Hypothalamus (tissue), 51 donors: ENCODE measurements at places on chromosomes 2 and 18.

GRCh38 chr18:34660572-34660971 lies 49.5 kb upstream of the DTNA start:
- DNase-seq, result no peak

DNA sequence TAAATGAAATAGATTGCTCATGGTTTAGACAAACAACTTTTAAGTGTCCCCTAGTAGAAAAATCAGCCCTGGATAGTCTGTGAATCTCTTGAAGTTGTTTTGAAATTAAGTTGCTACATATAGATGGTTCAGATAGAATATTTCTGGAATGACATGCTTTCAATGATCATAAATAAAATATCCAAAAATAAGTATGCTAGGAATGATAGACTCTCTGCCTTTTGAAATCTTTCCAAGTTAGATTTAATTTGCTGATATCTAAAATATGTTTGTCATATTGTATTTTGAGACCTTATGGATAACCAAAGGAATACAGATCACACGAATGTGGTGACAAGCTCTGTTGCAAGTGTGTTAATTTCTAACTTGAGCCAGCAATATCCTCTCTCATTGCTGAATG lies 488.7 kb downstream of the THSD7B start:
- DNase-seq, result no peak

- no peak for DNase-seq
Measured at GRCh38 chr18:6255116-6255705, 159.5 kb downstream of the L3MBTL4 start.

- no peak for DNase-seq
Measured at GRCh38 chr2:149787206-149787605, 199.6 kb upstream of the MMADHC start.

GRCh38 chr2:176435729-176436128 lies 166.5 kb downstream of the MTX2 start:
- no peak for DNase-seq

DNA sequence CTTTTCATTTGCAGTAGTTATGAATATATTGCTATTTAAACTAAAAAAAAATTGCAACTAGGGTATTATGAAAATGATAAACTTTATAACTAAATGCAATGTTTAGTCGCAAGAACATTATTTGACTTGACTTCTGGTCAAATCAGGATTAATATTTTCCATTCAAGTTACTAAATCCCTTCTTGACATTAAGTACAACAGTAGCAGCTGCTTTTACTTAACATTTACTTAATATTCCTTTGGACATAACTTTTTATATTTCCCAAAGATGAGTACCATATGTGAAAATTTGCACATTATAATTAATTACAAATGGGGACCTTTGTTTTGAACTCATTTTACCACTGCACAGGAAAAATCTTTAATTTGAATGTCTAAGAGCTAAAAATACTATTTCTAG lies 74.0 kb downstream of the PMS1 start:
- DNase-seq, result no peak

DNA sequence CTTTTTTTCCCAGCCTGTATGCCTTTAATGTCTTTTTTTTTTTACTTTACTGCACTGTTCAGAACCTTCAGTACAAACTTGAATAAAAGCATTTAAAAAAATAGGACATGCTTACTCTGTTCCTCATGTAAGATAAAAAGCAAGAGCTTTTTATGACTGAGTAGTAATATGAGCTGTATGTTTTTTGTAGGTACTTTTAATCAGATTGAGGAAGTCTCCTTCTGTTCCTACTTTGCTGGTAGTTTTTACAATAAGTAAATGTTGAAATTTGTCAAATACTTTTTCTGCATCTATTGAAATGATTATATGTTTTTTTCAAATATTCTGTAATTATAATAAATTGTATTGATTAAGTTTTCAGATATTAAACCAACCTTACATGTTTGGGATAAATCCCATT lies 189.8 kb downstream of the FAM210A start:
- DNase-seq, result no peak

DNA sequence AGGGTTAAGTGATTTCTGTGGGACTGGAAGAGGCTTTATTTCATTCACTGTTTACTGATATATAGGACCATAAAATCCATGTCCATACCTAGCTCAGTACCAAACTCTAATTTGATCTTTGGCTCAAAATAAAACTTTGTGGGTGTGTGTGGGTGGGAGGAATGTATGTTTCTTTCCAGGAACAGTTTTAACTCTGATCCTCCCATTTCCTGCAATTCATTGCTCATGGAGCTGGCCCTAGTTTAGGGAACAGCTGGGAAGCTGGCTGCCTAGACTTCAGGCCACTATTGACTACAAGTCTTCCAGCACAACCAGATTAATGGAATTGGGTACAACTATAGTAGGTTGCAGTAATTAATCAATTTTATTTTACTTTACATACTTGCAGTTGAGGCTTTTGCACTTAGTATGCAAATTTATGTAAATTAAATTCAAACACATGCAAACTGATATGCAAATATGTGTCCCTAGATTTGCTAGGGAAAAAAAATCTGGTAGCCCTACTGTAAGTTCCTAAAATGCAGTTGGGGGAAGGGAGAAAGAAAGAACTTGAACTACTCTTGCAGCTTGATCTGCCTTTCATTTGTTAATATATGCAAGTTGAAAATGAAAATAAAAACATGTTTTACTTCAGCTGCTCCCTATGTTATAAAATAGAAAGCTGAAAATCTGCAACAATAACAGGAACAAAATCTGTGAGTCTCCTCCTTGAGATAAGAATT lies 1070.3 kb upstream of the CELF4 start:
- no peak for DNase-seq

DNA sequence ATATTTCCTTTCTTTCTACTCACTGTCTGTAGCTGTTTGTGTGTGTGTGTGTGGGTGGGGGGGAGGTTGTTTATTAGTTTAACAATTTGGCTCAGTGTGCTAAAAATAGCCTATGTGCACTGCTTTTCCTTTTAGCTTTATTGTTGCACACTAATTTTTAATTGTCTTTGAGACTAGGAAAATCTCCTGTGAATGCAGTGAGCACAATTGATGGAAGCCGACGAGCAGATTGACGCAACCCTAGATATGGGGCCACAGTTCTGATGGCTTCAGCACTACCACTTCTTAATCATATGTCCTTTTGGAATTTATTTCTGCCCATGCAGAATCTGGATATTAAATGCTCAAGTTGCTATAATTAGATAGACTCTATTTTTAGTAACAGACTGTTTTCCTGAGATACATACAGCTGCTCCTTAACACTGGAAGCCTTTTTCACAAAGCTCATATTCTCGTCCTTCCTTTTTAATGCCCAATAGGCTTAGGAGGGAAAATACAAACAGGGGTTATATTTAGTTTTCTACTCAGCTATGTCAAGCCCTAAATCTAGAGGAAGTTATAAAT lies 109.1 kb downstream of the IRS1 start:
- DNase-seq, result no peak

DNA sequence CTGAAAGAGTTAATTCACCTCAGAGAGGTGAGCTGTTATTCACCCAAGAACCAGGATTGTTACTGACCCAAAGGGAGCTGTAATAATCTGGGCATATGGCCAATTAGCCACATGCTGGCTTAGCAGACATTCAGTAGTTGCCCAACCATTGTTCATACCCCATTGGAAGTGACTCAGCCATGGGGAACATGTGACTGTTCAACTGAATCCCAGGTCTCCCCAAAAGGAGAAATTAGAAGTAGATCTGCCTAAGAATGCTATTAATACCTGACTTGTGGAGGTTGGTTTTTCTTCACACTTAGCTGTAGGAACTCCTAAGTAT lies 272.6 kb upstream of the UBE2E3 start:
- DNase-seq, result no peak

DNA sequence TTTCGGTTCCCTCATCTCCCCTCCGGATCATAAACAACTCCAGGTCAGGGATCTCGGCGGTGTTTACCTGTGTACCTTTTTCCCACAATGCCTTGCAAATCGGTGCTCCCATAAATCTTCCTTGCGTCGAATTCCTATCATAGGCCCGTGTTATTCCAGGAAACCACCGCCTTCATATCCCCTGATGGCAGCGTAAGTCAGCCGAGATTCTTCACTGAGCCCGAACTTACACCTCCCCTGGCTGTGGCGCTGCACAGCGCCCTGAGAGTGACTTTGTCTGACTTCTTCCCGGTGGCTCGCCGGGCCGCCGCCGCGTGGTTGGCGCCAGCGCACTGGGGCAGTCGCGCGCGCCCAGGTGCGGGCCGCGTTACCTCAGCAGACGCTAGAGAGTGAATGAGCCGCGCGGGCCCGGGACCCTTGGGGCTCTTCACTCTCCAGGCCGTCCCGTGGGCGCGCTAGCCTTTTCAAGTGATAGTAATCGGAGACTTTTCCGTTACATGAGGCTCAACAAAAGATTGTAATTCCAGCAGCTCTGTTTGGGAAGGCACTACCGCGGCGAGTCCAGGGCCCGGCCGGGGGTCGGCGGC lies 101.6 kb downstream of the SPTBN1 start:
- no peak for DNase-seq

DNA sequence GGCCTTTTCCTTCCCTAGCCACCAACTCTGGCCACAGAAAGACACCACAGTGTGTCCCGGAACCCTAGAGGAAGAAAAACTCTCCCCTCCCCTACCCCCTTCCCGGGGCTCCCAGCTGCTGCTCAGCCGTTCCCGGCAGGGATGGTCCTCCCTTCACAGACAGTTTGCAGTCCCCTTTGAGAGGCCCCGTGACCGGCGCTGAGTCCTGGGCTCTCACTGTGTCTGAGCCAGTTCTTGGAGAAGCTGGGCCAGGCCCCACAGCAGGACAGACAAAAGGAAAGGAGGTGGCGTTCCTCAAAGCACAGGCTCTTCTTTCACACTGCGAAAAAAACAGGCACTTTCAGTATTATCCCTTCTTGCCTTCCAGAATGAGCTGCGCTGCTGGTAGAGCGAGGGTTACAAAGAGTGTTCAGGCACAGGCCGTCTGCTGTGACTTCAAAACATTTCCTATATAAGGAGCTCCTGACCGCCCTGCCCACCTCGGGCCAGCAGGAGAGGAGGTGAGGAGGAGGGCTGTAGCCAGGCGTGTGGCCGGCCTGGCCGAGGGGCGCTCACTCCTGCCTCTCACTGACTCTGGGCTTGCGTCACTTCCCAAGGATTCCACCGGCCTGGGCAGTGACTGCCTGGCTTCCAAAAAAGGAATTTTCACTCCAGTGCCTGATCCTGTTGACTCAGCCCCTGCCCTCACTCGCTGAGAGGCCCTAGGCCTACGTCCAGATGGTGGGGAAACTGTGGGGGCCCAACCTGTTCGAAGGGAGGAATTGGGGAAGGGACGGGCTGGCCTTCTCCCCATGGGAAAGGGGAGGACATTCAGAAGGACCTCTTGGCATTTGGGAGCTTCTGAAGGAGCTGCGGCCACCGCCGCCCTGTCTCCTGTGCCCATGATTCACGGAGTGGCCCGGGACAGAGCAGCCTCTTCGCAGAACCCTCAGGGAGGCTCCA lies 24.9 kb downstream of the CIDEA start:
- peak; percentile 15 for DNase-seq

- no peak for DNase-seq
Measured at GRCh38 chr18:35680139-35680551, 98.6 kb downstream of the GALNT1 start.

- no peak for DNase-seq
Measured at GRCh38 chr2:37459095-37459981, 114.9 kb downstream of the QPCT start.

DNA sequence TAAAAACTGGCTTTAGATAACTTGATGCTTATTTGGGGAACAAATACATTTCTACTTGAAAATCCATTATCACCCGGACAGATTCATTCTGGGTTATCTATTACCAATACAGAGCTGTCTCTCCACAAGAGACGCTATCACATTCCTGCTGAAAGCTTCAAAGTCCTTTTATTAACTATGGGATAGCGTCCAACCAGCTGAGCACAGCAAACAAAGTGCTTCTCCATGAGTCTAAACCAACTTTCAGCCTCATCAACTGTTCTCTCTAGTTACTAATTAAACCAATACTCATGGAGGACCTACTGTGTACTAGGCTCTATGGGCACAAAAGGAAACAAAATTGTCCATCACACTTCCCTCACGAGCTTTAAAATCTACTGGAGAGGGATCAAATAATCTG lies 132.8 kb downstream of the L3MBTL4 start:
- DNase-seq, result no peak

DNA sequence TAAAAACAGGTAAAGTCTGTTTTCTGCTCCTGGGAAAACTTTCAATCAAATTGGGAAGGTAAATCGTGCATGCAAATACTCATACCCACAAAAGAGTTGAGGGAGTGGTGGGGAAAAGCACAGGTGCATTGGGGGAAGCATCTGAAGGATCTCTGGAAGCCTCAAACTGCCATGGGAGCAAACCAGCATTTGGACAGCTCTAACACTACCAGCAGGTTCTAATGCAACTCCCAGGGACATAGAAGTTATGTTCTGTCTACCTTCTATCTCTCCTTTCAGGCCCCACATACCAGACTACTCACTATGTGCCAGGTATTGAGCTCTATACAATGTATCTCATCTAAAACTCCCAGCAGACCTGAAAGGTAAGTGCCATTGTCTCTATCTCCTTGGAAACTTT lies 933.7 kb downstream of the NRXN1 start:
- DNase-seq, result no peak
